ENCODE measurements at places on chromosomes 3 and 15.

GRCh38 chr15:81163961-81164800, 30.1 kb downstream of the CFAP161 start:
- DNase-seq, result no peak

- no peak for DNase-seq
Observed at GRCh38 chr3:190165253-190165652, 44.6 kb upstream of the P3H2 start.

DNA sequence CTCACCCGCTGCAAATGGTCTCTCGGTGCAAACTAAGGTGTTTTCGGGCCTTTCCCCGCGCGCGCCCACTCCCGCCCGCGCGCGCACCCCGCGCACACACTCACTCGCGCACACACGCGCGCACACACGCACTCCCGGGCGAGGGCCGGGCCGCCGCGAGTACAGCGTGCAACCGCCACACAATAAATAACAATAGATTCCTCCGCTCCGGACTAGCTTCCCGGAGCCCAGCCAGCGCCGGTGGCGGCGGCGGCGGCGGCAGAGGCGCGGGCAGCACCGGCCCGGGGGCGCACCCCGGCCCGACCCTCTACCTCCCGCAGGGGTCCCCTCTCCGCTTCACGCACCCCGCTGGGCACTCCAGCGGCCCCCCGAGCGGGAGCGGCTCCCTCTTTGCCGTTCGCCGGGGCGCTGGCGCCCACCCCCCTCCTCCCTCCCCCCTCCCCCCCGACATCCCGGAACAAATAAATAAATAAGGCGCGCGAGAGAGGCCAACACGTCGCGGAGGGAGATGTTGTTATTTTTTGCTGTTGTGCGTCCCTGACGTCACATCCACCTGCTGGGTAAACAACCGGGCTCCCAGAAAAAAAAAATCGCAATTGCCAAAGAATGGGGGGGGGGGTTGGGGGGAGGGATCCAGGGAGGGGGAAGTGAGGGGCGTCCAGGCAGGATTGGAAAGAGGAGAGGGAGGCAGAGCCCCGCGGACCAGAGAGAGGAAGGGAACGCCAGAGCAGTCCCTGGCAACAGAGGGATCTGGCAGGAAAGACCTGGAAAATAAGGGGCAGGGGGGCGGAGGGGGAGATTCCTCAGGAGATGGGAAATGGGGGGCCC, at the start of gene FOXP1:
Gene FOXP1 (minus strand): TSS at position 163 of the 828 bp plus-strand sequence. CDS start 385,347 bp downstream, outside the sequence.
- DNase-seq, result peak; percentile 59

- no peak for DNase-seq
Observed at GRCh38 chr3:179450901-179451264, 387 bp downstream of the GNB4 start.

GRCh38 chr3:149288655-149289054, 44.8 kb downstream of the TM4SF18 start:
- no peak for DNase-seq

DNA sequence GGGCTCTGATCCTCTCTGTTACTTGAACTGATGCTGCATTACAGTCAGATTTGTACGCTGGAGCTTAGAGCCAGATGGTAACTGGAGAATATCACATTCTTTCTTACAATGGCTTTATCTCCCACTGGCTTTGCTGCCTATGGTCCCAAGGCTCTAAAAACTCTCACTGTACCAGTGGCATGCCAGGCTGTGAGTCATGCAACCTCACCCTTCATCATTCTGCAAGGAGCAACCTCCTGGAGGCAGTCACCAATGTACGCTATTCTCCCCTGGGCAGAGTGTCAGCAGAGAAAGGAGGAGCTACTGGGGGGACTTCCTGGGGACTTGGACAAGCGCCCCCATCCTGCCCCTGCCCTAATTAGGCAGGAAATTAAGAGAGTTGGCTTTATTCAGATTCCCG, 97.9 kb upstream of the EIF1B start:
- DNase-seq, result no peak

DNA sequence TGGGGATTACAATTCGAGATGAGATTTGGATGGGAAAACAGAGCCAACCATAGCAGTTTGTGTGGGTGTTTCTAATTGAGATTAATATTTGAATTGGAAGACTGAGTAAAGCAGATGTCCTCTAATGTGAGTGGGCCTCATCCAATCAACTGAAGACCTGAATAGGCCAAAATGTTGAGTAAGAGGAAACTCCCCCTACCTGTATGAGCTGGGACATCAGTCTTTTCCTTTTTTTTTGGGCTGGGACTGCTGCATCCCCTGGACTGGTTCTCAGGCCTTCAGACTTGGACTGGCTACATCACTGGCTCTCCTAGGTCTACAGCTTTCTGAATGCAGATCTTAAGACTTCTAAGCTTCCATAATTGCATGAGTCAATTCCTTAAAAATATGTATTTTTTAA, 144.1 kb downstream of the CD47 start:
- DNase-seq, result no peak
